ENCODE measurements at places on chromosomes 5 and 9. TPM values are rescaled to one million over a fixed set of nuclear protein-coding genes. Genes with fewer than 3 reads are reported as not detected.

ENTPD2 gene
- 2.5 TPM for total RNA-seq

DNA sequence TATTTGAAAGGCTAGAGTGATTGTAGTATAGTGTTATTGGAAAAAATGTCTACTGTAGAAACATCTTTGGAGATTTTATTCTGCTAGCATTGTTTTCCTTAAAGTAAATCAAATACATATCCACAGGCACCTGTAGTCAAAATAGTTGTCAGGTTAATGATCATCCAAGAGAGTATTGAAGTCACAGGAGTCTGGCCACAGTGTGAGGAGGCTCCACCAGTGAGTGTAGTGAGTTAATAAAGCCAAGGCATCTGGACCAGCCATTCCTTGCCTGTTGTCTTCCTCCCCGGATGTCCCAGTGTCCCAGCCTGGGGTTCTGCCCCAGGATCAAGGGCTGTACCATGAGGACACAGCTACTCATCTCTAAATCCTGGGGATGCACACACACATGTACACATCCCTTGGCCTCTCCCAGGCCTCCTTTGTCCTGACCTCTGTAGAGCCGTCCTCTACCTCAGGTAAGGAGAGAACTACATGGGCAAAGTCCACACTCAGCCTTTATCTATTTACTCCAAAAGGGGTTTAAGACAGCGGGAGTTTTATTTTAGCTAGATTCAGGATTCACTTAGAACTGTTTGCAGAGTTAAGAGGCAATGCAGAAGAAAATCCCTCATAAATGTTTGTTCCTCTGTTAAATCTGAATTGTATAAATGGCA, 3.7 kb downstream of the PIK3R1 start:
- H3K4me3 ChIP-seq, result peak overlapping the region; percentile 90
- DNase-seq, result no peak
- no peaks in the 10 kb centered on the region for H3K27me3 ChIP-seq

PPP3R2 gene
- not detected for total RNA-seq

GABRB2 gene
- total RNA-seq, result 0.18 TPM

NEUROG1 gene
- not detected for total RNA-seq

DNA sequence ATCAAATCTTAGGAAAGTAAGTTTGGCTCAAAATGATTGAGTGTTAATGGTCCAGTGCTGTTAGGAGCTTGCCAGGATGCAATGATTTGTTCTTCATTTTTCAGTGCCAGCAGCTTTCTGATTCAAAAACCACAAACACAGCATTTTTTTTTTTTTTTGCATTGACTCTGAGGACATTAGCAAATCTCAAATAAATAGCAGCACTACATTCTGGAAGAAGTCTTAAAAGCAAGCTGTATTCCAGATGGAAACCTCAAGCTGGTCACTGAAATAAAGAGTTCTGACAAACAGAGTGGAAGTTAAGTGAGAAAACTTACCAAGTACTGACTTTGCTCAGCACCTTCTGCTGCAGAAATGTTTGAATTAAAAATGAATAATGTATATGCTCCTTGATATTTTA, 1653.1 kb upstream of the CDH9 start:
- no peak overlapping the region for H3K4me3 ChIP-seq
- DNase-seq, result no peak
- no peaks in the 10 kb centered on the region for H3K27me3 ChIP-seq
- no peak overlapping the region for H3K27ac ChIP-seq
- H3K36me3 ChIP-seq, result no peaks in the 10 kb centered on the region

NPDC1 gene
- 37.8 TPM for total RNA-seq

DNA sequence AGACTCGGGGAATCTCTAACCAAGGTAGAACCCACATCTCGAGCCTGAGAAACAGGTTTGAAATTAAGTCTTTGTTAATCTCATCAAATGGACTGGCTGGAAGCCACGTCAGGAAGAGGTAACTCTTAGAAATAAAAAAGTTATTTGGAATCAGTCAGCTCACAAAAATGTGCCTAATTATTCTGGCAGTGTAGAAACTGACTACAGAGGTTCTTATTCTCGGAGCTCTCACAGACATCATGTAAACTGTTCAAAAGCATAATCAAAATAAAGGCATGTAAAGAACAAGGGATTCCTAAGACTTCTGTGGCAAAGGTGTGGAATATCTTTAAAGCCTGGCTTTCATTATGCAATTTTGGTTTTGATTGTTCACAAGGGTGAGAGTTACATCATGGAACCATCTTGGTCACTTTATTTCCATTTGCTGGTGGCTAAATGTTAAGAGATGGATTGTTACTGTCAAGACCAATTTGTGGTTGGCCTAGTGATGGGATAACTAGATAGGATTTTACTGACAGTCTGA, 85.1 kb downstream of the OTULIN start:
- no peaks in the 10 kb centered on the region for H3K36me3 ChIP-seq
- no peak for DNase-seq
- H3K4me1 ChIP-seq, result peaks cover 5% of the 10 kb centered on the region
- H3K27ac ChIP-seq, result no peak overlapping the region
- H3K4me3 ChIP-seq, result no peak overlapping the region

GRXCR2 gene
- 0.68 TPM for total RNA-seq

GNA14 gene
- total RNA-seq, result 1.9 TPM

DNA sequence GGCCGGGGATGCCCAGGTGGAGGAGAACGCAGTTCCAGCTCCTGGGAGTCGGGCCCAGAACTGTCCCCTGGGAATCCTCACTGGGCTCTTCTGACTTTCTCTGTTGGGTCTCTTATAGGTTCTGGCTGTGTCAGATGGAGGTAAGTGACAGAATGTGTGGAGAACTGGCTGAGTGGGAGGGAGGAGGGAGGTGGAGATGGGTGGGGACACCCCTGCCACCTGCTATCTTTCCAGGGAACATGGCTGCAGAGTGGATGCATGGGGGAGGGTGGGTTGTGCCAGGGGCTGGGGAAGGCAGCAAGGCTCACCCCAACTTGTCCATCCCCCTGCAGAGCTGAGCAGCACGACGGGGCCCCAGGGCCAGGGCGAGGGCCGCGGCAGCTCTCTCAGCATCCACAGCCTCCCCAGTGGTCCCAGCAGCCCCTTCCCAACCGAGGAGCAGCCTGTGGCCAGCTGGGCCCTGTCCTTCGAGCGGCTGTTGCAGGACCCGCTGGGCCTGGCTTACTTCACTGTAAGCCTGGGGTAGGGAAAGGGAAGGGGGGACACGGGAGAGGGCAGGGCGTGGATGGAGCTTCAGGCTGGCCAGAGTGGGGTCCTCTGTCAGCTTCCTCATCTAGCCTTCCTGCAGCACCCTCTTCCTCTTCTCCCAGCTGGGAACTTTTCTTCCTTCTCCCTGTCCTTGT, 8.3 kb downstream of the RGS14 start:
- H3K36me3 ChIP-seq, result no peaks in the 10 kb centered on the region
- no peak overlapping the region for H3K4me3 ChIP-seq
- H3K27ac ChIP-seq, result peak overlapping the region; percentile 83
- H3K4me1 ChIP-seq, result peaks cover 78% of the 10 kb centered on the region
- H3K27me3 ChIP-seq, result no peaks in the 10 kb centered on the region

VLDLR gene
- 139 TPM for total RNA-seq

GRCh38 chr5:191949-192690, 825 bp downstream of the LRRC14B start:
- peaks cover 11% of the 10 kb centered on the region for H3K4me1 ChIP-seq
- no peaks in the 10 kb centered on the region for H3K36me3 ChIP-seq
- DNase-seq, result no peak
- peak overlapping the region; percentile 85 for H3K27ac ChIP-seq
